ENCODE measurements at places on chromosomes 6 and 20.

DNA sequence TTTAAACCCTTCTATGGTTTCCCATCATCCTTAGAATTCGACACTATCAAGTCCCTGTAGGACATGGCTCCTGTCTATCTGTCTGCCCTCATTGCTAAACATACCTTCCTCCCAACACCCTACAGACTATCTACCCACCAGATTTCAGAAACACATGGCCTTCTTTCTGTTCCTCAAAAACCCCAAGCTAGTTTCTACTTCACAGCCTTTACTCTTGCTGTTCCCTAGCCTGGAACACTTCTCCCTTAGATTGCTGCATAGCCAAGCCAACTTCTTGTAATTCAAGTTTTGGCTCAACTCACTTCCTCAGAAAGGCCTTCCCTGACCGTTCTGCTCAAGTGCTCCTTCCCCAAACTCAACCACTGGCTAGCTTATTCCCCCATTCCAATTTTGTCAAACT, 156.2 kb downstream of the BTBD9 start:
- DNase-seq, result no peak

GRCh38 chr6:6201200-6201599, 119.3 kb downstream of the F13A1 start:
- DNase-seq, result no peak

GRCh38 chr6:137490006-137490905, 3.9 kb downstream of the OLIG3 start:
- no peak for DNase-seq

GRCh38 chr6:114997813-114998292, 655.0 kb upstream of the HS3ST5 start:
- DNase-seq, result no peak

Data from activated T-cell treated with anti-CD3 and anti-CD28 coated beads for 24 hours (primary cell).